Skin of body (tissue), 3 donors: ENCODE measurements at places on chromosomes 3 and 15.

DNA sequence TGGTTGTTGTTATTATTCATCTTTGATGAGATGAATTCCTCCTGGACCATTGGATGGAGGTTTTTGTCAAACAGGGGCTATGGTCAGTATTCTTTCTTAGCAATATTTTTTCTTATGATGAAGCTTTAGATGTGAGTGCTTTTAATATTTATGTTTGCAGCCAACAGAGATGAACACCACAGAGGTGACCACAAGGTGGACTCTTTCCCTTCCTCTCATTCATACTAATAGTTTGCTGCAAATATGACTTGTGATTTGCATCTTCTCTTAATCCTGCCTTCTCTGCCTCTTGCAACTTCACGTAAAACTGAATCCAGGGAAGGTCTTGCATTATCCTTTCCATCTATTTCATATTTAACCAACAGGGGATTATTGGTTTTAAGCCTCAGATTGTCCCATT is 473.1 kb upstream of the UBE2E2 start:
- no peak for DNase-seq

- DNase-seq = no peak
Measured at GRCh38 chr3:24495326-24495994, 810 bp upstream of the THRB start.

DNA sequence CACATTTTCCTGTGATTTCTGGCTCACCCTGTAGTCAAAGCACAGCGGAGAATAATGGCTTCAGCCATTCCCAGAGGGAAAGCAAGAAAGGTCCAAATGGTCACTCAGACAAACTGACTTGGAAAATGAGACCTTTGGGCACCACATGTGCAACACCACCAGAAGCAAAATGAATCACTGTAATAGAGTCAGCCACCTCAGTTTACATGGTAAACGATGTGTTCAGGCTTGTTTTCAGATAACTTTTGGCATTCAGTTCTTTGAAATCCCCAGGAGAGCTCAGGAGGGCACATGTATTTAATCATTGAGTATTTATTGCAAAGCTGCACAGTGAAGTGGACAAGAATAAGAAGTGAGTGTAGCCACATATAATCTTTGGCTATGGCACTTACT is 38.4 kb upstream of the ALCAM start:
- no peak for DNase-seq

DNA sequence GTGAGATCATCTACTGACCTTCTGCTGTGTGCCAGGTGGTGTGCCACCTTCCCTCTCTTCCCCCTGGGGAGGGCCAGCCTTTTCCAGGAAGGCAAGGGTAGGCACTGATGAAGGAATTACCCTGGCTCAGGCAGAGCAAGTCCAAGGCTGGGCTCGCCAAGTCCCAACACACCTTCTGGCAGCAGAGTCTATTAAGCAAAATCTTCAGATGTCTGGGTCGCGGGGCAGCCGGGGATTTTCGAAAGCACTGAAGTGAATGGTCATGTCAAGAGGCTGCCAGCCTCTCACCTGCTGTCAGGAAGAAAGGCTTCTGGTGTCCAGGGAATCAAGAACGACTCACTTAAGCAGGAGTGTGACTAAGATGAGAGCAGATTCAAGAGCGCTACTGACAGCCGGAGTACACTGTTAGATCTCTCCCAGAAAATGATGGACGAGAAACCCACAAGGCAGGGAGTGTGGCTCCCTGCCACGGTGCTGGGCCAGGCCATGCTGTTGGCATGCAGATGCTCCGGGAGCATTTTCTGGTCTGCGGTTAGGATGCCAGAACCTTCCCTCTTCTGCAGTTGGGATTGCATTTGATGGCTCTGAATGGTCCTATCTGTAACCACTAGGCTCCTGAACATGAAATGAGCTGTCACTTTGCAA is 479.8 kb downstream of the SHQ1 start:
- no peak for DNase-seq

GRCh38 chr3:58965865-58966264 is 84.0 kb downstream of the CFAP20DC start:
- no peak for DNase-seq

GRCh38 chr3:171257251-171258203 is 202.7 kb downstream of the TNIK start:
- no peak for DNase-seq
